Upper lobe of left lung (tissue), 6 donors: ENCODE measurements at places on chromosomes 7 and 10. TPM values are rescaled to one million over a fixed set of nuclear protein-coding genes. Genes with fewer than 3 reads are reported as not detected.

DNA sequence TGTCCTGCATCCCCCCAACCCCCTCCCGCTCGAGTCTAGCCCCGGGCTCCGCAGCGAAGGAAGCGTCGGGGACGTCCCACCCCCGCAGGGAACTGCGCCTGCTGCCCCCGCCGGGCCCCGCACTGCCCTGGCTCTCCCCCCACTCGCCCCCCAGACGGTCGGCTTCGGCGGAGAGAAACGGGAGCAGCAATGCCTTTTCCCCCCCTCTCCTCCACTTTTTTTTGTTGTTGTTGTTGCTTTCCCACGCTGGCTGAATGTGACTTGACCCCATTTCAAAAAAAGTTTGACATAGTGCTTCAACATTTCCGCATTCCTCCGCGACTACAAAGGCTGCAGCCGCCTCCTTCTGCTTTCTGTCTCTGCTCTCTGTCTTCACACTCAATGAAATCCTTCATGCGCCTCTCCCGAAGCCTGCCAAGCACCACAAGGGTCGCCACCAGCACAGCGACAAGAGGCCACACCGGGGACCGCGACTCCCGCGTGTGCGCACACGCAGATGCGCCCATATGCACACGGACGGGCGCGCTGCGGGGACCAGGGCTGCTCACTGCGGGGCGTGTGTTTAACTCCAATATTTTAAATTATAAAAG lies 1.0 kb downstream of the CDK6 start:
- DNase-seq: peak; percentile 63

DNA sequence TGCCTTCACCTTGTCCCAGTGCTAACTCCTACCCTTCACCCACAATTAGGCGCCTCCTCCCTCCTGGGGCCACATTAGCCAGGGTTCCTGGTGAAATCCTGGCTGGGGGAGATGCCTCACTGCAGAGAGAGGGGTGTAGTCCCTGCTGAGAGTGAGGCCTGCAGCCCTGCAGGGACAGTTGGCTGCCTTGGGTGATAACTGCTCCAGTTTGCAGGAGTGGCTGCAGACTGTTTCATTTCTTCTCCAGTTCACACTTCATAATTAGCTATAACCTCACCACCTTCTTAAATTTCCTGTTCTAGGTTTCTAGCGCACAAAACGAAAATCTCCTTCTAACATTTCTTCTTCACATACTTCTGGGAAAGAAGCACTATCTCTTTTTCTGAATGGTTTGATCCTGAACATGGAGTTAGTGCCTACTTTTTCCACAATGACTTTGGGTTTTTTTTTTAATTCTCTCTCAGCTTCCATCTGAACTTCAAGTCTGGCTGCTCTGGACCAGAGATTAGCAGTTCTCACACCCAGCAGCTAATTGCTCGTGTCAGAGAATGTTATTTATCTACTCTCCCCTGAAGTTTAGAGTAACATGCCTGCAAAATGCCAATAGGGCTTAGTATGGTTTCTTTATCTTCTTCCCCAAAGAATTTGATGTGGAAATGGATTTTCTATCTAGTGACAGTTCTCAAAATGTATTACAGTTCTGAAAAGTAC lies 15.5 kb upstream of the JAZF1 start:
- no peak for DNase-seq

DNA sequence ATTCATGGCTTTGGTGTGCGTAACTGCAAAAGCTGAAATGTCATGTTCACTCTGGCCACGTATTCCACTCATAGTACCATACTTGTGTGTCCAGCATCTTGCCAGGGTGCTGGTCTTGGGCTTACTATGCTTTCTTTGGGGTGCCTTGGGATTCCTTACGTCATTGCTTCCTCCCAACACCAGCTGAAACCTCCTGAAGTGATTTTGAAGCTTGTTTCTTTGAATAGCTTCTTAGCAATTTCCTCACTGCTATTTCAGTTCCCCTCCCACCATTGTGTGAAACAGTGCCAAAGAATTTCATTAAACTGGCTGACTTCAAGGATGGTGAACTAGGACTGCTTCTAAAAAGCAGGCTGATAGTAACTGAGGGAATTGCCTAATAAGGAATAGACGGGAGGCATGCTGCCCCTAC lies 36.9 kb downstream of the ENTPD1 start:
- DNase-seq: peak; percentile 37

GRCh38 chr7:140222814-140223213 lies 46.0 kb upstream of the KDM7A start:
- peak; percentile 15 for DNase-seq

DNA sequence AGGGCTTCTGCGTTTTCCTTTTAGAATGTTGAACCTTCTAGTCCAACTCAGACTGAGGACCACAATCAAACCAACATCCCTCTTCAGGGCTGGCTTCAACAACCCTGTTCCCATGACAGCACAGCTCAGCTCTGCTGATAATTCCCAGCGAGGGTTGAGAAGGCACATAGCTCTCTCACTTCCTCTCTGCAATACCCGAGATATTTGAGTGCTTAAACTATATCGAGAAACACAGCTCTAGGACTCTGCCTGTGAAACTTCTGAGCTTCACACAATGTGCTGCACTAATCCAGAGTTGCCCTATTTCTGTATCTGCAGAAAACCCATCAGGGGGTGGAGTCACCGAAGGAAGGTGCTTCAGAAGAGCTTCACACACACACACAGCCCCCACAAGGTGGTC lies 1.6 kb upstream of the ADARB2 start:
- no peak for DNase-seq

DNA sequence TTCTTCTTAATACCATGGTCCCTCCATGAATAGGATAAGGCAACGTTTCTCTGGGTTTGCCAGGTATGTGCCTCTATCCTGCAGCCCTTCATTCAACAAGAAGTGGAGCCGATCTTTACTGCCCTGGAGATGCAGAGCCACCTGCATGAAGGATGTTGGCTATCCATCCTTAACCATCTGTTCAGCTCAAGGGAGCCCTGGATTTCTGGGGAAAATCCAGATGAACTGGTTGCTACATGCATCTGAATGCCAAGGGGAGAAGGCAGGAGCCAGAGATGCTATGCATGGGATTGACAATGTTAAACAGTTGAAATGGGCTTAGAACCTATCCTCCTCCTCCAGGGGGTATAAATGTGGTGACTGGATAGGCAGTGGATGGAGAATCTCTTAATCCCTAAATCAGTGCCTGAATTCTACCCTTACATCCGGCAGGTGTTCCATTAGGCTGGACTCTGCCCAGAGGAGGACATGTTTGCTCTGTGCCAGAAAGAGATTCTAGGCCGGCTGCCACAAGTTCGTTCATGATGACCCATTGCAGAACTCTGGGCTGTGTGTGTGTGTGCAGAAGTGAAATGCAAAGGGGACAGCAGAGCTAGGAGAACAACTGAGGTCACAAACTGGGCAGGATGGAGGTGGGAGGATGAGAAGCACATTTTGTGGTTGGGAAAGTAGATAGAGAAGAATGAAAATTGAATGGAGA lies 15.6 kb downstream of the CPED1 start:
- DNase-seq: no peak

- DNase-seq: no peak
Observed at GRCh38 chr10:55397777-55398496, 596.9 kb upstream of the PCDH15 start.

HOGA1 gene
- total RNA-seq: 4.2 TPM

- no peak for DNase-seq
Observed at GRCh38 chr10:64271983-64272382, 750.8 kb downstream of the REEP3 start.

- DNase-seq: no peak
Observed at GRCh38 chr10:71633920-71634319, 85.7 kb downstream of the C10orf105 start.

- no peak for DNase-seq
Observed at GRCh38 chr10:79137300-79137756, 68.6 kb downstream of the ZMIZ1 start.

DNA sequence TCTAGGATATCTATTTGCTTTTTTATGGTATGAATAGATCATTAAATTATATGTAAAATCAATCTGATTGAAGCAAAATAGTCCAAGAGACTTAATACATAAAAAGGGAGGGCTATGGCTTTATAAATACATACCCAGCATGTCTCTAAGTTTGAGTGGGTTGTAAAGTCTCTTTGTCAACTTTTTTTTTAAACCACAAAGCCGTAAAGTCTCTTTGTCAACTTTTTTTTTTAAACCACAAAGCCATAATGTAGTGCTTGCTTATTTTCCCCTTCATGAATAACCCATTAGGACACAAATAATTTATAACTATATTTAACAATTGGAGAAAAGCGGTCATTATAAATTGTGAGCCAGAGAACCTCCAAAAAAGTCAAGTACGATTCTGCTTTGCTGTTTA lies 5.7 kb downstream of the HECTD2 start:
- DNase-seq: no peak

DNA sequence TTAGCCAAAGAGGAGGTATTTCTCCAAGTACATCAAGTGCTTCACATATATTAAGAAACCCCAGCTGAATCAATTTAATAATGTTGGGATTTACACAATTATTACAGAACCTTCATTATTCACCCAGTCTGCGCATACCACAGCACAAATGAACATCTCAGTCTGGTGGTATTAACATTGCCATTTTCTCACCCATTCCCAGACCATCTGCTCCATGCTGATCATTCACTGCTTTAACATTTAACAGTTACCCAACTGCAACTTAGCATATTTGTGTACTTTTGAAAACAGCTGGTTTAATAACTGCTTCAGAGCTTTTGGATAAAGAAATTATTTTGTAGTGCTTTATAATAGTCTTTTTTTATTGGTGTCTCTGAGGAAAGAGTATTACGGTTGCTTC lies 1072.1 kb downstream of the NXPH1 start:
- no peak for DNase-seq

- peak; percentile 51 for DNase-seq
Observed at GRCh38 chr7:108094933-108095710, 35.0 kb downstream of the LAMB4 start.

DNA sequence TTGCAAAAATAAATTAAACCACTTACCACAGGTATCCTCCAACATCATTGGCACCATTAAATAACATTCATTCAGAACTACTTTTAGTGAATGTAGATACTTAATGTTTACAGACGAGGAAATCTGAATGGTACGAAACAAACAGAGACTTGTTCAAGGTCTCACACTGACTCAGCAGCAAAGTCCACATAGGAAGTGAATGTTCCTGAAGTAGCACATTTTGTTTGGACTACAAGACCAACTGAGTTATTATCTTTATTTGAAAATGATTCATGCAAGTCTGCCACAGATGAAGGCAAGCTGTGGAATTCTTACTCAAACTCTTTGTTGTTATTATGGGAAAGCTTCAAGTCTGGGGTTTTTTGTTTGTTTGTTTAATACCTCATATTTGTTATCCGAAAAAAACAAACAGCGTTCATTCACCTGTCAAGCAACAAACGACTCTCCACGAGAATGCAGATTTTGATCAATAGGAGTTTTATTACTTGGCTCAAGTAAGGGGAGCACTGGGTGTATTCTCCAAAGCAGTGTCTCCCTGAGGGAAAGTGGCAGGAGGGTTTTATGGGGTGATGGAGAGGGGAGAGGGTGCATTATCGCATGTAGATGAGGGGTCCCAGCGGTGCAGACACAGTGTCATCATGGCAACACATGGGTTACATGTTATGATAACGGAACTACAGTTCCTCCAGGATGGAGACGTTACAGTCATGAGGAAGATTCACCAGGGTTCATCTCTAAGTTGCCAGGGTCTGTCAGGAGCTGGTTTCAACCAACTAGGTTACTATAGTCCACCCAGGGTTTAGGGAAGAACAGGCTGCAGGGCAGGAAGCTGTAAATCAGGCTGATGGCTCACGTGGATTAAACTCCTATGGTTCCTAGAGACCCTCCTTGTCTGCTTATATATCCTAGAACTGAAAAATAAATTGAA lies 147.7 kb upstream of the AKR1E2 start:
- no peak for DNase-seq

LRRTM3 gene
- not detected for total RNA-seq

ZNF425 gene
- 1.4 TPM for total RNA-seq

- DNase-seq: no peak
Observed at GRCh38 chr10:774661-775244, 85.3 kb upstream of the DIP2C start.

DNA sequence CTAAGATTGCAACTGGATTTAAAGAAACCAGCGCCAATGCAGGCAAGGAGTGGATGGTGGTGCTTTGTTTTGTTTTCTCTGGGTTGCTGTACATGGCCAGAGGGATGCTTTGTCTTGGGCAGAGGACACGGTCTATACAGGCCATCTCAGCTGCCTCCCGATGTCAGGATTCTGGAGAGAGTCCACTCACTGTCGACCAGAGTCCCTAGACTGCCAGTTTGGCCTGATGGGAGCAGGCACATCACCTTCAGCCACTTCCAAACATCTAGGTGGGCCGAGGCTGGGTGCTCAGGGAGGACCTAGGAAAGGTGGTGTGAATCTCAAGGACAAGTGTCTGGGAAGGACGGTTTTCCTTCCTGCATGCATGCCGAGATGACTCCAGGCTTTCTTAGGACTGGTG lies 152.1 kb downstream of the BUB3 start:
- DNase-seq: no peak

DNA sequence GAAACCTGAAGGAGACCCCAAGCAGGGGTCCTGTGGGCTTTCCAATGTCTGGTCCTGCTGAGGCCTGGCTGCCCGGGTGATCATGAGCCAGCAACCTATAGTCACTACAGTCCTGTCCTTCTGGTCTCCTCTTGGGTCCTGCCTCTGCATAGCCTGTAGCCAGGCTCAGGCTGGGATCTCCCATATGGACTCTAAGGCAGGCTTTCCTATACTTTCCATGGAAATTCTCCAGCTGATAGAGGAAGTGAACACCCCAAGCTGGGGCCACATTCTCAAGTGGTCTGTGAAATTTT lies 26.4 kb downstream of the ANXA8 start:
- no peak for DNase-seq

EBF3 gene
- total RNA-seq: not detected

GJD4 gene
- not detected for total RNA-seq

CALML5 gene
- not detected for total RNA-seq

GRCh38 chr10:72561745-72562166 lies 64.1 kb downstream of the MICU1 start:
- no peak for DNase-seq

DNA sequence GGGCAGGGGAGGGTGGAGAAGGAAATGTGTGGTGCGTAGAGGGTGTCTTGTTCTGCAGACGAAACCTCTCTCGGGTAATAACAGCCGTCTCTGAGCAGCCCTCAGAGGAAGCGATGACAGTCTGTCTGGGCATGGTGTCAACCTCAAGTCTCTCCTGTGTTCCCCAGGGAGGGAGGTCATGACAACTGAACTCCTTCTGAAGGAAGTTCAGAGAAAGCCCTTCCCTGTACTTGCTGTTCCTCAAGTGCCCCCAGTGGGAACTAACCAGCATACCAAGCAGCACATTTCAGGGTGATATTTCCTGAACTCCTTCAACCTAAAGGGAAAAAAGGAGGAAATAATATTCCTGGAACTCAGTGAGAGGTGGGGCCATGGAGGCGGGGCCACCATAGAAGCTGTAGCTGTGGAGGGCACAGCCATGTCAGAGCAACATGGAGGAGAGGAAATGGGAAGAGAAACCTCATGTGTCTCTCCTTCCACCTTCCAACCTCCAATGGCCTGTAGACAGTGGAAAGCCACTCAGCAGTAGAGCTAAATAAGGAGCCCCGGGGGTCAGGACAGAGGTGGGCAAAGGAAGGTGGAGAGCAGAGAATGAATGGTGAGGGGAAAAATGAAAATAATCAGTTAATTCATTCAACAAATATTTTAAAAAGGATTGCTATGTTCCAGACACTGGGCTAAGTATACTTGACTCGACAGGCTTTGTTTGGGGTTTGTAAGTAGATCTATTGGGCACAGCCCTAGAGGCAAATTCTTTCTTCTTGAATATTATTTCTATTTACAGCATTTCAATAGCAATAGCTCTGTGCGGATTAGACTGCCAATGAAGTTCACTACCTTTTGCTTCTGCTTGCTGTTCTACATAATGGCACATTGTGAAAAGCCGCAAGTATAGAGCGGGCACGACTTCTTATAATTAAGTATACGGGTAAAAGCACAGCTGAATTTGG lies 61.0 kb upstream of the AOAH start:
- no peak for DNase-seq
